Activated gamma-delta T cell treated with Interleukin-2 at 50 U/mL for 16 hours (primary cell): ENCODE measurements at places on chromosomes 7 and 10.
A peak's percentile ranks its signal among the peaks of the same experiment; 100 is the strongest.

GRCh38 chr10:128476368-128476725 is 350.1 kb upstream of the MKI67 start:
- DNase-seq, result no peak

DNA sequence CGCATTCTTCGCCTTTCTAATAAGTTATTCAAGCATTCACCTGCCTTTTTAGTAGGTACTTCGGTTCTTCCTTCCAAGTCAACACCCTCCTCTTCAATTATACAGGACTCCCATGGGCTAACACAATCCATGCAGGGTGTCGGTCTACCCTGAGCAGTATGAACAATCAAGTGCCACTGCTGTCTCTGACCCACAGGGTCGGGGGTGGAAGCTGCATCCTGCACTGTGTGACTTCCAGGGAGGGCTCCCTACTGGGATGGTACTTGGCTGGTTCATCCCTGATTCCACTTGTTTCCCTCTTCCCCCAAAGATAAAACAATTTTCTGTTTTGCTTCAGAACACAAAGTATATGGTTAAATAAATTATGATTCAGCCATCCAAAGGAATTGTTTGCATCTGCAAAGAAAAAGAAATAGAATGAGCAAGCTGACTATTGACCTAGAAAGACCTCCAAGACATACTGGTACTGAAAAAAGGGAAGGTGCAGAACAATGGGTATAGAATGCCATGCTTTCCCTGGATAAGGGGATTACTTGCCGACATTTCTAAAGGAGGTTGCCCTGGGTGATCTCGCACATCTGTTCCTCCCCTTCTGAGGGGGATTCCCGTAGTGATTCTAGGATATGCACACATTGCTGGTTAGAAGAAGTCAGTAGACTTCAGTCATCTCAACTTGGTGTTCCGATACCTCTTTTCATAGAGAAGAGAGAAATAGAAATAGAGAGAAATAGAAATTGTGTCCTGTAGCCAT is 89.1 kb upstream of the AGR3 start:
- DNase-seq, result no peak

GRCh38 chr10:48672596-48673265 is 11.9 kb upstream of the WDFY4 start:
- no peak for DNase-seq

DNA sequence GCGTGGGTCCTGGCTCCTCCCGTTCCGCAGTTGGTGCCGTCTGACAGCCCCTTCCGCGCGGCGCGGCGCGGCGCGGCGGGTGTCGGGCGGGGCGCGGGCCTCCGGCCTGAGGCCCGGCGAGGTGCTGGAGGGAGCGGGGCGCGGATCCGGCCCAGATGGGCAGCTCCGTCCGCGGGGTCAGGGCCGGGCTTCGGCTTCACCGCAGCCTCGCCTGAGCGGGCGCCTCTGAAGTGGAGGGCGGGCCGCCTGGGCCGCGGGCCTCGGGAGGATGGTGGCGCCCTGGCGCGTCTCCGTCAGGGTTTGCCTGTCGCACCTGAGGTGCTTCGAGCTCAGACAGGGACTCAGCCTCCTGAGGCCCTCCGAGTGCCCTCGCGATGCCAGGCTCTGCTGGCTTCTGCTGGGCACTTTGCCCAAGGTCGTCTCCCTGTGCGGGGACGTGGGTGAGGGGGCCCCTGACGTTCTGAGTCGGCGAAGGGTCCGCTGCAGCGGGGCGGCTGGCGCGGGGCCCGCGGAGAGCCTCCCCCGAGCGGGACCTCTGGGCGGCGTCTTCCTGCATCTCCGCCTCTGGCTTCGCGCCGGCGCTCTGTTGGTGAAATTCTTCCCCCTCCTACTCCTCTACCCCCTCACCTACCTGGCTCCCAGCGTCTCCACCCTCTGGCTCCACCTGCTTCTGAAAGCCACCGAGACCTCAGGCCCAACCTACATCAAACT is 473 bp downstream of the ADCK2 start:
- DNase-seq, result peak; percentile 43

DNA sequence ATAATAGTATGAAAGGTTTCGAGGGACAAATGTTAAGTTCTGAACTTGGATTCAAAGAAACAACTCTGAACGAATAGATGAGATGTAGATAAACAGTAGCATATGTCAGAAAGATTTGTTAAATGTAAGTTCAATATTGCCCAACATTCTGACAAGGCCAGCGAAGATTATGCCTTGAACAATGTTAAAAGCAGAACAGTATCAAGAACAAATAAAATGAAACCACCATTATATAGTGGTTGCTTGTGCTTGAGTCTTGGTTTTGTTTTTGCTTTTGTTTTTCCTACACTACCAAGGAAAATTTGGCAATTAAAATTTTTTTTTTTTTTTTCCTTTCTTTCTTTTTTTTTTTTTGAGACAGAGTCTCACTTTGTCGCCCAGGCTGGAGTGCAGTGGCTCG is 66.4 kb downstream of the PLXDC2 start:
- DNase-seq, result no peak

- DNase-seq, result no peak
These were observed 547.5 kb downstream of the GALNT17 start for GRCh38 chr7:71679480-71679879.

GRCh38 chr7:30931161-30931928 is 19.7 kb downstream of the AQP1 start:
- no peak for DNase-seq

DNA sequence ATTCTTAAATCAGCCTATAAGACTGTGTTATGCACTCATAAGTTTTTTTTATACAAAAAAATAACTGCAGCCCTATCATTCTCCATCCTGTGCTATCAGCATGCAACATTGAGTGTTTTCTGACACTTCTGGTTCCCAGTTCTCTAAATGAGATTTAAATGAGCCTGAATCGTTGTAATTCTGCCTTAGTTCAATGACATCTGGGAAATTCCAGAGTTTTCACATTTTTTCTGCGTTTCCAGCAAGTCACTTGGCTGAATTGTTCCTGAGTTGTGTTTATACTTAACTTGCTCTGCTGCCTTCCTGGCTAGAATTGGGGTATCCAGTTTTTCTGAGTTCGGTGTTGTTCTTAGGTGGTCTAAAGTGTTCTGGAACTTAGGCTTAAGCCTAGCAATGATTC is 636.1 kb upstream of the FZD8 start:
- no peak for DNase-seq

- no peak for DNase-seq
These were observed 477.8 kb upstream of the GALNT17 start for GRCh38 chr7:70654146-70654545.
